ENCODE measurements at places on chromosomes 5 and 9.

DNA sequence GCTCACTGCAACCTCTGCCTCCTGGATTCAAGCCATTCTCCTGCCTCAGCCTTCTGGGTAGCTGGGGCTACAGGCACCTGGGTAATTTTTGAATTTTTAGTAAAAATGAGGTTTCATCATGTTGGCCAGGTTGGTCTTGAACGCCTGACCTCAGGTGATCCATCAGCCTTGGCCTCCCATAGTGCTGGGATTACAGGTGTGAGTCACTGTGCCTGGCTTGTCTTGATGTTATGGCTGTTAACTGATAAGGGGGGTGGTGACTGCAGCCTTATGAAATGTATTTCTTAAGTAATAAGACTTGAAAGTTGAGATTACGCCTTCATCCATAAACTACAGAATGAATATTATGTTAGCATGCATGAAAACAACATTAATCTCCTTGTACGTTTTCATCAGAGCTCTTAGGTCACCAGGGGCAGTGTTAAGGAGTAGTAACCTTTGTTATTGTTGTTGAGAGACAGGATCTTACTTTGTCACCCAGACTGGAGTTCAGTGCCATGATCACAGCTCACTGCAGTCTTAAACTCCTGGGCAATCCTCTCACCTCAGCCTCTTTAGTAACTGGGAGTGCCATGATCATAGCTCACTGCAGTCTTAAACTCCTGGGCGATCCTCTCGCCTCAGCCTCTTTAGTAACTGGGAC is 148.3 kb downstream of the ATP10B start:
- no peak for DNase-seq

- peak; percentile 5 for DNase-seq
These were observed 14.2 kb downstream of the TCERG1 start for GRCh38 chr5:146461319-146461718.

GRCh38 chr5:157198277-157198986 is 17.8 kb downstream of the ITK start:
- no peak for DNase-seq

DNA sequence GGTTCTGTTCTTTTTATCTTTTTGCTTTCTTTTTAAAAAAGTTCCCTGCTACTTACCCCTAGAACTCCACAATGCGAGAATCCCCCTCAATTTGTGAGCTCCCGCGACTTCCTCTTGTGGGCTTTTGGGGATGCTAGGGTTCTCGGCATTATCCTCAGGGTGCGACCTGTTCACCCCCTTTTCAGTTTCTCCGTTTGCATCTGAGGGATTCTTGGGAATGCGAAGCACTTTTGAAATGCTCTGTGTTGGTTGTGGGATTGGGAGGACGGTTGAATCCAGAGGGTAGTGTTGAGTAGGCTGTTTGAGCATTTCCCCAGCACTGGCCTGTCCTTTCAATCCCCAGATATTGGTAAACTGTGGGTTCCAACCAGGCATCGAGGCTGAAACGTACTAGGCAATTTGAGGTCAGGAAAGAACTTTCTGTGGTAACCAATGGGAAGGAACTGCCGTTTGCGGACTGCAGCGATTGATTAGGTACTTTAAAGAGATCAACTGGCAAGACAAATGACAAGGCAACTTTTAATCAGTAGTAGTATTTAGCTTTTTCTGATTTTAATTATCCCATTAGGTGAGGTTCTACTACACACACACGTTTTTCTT is 415 bp downstream of the XRCC4 start:
- peak; percentile 21 for DNase-seq

GRCh38 chr5:50709471-50709870 is 43.0 kb downstream of the PARP8 start:
- DNase-seq, result peak; percentile 42

GRCh38 chr9:71552480-71552879 is 215.8 kb downstream of the CEMIP2 start:
- no peak for DNase-seq

DNA sequence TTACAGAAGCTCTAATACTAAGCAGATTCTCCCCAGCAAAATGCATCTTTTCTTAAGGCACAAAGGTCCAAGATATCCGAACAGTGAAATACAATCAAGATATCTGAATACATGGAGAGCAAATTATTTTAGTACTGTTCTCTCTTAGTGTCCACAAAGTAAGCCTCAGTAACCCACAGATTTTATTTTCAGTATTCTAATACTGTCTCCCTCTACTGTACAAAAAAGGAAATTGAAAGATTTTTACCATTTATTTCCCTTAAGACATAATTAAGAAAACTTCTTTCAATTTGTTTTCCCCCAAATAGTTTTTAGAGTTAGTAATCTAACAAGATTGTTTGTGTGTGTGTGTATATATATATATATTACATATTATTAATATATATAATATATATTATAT is 24.7 kb upstream of the NOL6 start:
- DNase-seq, result no peak

DNA sequence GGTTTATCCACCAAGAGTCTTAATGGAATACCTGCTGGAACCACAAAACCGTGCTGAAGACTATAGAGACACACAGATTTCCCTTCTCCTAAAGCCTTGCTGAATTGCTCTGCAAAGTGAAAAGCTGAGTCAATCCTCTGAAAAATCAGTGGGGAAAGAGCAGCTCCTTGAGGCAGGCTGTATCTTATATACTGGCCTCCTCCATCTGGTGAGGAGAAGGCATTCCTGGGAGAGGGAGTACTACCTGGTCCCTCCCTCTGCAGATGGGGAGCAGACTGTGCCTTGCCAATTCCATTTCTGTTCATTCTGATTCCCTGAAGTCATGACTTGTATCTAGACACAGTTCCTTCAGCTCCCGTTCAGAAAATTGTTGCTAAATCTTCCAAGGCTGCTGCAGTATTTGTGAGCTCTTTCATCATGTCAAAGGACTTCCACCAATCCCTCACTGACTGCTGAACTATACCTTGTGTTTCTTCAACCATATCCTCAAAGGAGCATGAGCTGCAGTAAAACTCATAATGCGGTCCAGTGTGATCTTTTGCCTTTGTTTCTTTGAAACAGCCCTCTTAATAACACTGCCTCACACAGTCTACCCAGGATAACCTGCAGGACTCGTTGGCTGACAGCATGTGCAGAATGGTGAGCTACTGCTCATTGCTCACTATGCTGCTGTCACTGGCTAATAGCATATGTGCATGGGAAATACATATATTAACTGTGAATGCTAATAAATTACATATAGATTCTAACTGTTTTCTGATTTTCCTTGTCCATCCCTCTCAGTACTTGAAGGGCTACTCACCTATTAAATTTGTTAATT is 84.5 kb downstream of the FOXD1 start:
- peak; percentile 77 for DNase-seq

DNA sequence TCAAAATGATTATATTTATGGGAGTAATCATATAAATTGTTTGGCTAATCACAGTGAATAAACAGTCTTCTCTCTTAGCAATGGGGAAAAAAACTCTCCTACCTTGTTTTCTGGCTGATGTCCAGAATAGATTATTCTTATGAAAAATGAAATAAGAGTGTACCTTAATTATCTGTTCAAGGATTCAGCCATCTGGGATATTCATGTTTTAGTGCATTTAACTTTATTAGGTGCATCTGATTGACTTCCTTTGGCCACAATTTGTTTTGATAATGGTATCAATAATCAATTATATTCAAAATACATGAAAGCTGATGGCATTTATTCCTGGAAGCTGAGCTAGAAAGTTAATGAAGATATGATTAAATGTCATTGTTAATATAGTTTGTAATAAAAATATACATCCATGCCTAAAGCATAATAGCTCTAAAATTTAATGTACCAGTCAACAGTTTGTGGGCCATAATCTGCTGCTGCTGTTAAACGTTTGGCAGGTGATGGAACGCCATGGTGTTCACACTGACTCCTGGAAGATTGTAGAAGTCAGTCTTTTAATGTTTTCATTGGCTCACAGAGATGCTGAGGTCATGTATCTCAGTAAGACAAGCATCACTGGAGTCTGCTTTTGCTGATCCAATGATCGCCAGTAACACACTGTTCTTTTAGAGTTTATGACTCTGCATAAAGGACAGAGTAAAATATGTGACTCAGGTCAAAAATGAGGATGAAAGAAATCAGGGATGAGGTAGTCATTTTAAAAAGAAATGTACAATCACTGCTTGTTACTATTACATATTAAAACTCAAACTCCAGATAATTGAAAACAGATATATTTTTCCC is 105.8 kb downstream of the ISL1 start:
- no peak for DNase-seq

DNA sequence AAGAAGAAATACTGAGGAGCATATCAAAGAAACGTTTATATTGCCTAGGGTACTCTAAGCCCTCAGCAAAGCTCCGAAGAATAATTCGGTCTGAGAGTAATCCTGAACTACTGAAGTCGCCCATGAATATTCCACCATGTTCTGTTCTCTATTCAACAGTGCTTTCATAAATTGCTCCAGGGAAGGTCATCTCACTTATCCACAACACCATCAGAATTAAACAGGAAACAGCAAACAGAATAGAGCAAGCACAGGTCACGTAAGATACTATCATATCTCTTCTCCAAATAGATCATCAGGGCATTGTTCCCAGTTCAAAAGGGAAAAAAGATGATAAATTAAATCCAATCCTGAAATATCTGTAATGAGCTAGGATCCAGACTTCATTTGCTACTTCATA is 325.6 kb downstream of the DEPDC1B start:
- no peak for DNase-seq

GRCh38 chr5:62778316-62779009 is 199.8 kb downstream of the LRRC70 start:
- DNase-seq, result peak; percentile 3

DNA sequence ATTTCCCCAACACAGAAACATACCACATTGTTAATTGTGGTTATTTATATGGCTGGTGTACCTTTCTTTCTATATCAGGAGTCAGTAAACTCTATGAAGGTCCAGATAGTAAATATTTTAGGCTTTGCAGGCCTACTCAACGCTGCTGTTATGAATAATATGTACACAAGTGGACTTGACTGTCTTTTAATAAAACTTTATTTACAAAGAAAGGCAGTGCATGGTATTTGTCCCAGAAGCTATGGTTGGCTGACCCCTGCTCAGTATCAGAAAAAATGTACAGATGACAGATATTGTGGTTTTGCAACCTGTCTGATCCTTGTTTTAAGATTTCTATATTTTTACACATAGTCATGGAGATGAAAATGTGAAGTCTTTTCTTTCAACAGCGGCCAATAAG is 5.7 kb downstream of the MTRR start:
- no peak for DNase-seq

- DNase-seq, result no peak
These were observed 475.5 kb upstream of the ACO1 start for GRCh38 chr9:31908891-31909480.

- DNase-seq, result no peak
These were observed 13.5 kb upstream of the MAMDC2 start for GRCh38 chr9:70030156-70030555.

GRCh38 chr5:170451747-170452365 is 52.0 kb upstream of the KCNIP1 start:
- peak; percentile 87 for DNase-seq

GRCh38 chr5:115431116-115431515 is 113.5 kb downstream of the FEM1C start:
- no peak for DNase-seq

GRCh38 chr5:170267431-170268152 is 30.0 kb downstream of the LCP2 start:
- peak; percentile 75 for DNase-seq

DNA sequence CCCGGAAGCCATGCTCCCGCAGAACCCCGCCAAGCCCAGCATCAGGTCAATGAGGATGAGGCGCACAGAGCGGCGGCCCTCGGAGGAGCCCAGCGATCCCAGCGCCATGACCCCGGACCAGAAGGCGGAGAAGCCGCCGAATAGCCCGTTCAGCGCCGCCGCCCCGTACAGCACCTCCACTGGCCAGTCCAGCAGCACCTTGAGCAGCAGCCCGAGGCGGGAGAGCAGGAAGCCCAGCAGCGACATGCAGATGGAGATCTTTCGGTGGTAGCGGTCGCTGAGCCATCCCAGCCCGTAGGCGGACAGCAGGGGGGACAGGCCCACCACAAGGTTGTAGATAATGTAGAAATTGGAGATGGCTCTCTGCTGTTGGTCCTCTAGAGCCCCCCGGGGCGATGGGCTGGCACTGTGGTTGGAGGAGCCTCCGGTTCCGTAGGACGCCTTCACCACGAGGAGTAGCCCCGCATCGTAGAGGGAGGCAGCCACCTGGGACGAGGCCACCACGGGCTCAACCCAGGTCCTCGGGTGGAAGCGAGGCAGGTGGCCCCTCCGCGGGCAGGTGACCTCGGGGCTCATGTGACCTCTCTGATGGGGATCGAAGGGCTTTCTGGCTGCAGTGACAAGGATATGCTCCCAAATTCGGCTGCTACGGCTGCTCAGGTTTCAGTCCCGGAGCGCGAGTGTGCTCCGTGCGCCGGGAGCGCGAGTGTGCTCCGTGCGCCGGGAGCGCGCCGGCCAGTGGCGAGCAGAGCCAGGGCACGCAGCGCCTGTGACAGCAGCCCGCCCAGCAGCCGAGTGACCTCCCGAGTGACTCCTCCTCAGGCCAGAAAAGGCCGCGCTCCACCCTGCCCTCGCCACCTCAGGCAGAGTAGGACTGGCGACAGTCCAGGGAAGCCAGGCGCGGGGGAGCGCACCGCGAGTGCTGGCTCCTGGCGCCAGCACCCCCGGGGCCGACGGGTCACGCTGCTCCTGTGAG is at the start of gene SLC46A2:
TSS of gene SLC46A2 (minus strand) at position 771 of the 976 bp plus-strand sequence. CDS start at position 576, 195 bp downstream.
- peak; percentile 35 for DNase-seq

DNA sequence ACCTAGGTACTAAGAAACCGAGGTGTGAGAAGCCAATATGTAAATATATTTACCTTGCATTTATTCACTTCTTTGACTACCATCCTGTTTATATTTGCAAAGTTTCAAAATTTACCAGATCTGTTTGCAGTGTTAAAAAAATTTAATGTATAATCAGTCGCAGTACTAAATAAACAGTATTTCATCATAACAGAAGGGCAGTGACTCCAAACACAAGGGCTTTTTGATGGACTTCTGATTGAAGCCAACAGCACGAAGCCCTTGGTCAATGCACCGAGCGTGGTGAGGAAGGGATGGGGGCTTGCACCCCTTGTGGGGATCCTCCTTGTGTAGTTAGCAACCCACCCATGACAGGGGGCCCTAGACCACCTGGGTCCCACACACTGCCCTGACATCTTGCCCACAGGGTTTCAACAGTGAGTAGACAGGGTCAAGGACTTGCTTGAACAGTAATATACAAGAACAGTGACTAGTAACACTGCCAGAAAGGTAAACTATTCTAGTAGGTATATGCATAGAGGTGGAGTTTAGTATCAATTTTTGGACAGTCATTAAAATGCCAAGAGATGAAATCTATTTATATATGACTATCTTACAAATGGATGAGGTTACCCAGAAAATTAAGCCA is 52.6 kb upstream of the TBC1D9B start:
- no peak for DNase-seq

- no peak for DNase-seq
These were observed 143.7 kb downstream of the SCAMP1 start for GRCh38 chr5:78503958-78504653.

DNA sequence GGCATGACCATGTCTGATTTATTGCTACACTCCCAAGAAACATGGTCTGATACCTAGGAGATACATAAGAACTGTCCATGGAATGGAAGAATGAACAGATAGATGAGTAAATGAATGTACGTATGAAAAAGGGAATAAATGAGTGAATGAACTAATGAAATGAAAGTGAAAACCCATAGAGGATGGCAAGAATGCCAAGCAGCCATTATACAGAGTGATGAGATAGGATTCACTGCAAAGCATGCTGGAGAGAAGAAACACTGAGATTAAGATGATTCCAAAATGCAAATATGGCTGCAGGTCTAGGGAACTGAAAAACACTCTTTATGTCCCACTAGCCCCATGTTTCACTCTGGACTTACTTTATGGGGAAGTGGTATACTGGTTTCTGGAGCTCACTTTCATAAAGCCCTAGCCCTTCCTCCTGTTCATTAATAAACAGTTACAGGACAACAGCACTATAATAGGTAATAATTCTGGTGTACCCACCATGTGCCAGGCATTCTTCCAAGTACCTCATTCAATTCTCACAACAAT is 170.3 kb upstream of the RAD23B start:
- DNase-seq, result no peak

Measured in AG08395 (cell line).